Activated CD4-positive, CD25-positive, alpha-beta regulatory T cell treated with anti-CD3 and anti-CD28 coated beads, Interleukin-2, amount 50 U/mL, for 24 hours (primary cell): ENCODE measurements at places on chromosomes 3 and 15.
A peak's percentile ranks its signal among the peaks of the same experiment; 100 is the strongest.

DNA sequence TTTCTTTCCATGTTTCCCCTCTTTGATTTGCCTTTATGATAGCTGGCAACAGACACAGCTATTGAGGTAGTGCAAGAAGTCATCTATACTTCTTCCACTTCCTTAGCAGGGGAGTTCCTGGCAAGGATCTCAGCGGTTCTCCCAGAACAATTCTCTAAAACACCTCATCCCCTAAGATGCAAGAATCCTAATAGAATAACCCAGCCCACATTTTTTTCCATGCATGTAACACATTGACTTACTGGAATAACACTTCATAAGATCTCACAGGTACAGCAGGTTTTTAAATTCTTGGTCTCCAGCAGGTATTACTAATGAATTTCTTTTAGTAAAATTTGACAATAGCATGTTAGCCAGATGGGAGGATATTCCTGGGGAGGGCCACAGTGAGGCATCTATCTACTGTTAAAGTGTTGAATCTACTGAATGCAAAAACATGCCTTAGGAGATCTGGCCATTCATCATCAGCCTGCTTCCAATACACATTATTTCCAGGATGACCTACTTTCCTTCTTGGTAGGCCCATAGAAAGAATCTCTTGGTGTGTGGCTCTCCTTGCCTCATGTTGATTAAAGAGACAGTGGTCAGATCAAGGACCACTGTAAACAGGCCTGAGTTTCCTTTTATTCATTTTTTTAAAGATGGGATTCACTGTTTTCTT lies 78.5 kb downstream of the RAD18 start:
- ATAC-seq = no peak

- ATAC-seq = peak; percentile 17
Observed at GRCh38 chr3:50204804-50205412, at the start of gene SLC38A3. SLC38A3 (plus strand) TSS chr3:50205271; CDS start chr3:50214200, 8,929 bp downstream.

DNA sequence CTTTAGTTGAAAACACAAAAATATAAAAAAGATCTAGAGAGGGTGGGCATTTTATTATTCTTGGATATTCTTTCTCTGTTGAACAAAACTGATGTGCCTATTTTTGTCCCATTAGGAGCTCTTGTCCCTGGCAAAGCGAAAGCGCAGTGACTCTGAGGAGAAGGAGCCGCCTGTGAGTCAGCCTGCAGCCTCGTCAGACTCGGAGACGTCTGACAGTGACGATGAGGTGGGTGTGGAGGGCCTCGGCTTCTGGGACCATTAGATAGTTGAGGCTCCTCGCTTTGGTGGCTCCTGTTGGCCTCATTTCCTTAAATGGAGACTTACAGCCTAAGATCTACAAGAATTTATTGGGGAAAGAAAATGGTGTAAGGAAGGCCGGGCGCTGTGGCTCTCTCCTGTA lies 21.3 kb downstream of the RTF1 start:
- no peak for ATAC-seq

DNA sequence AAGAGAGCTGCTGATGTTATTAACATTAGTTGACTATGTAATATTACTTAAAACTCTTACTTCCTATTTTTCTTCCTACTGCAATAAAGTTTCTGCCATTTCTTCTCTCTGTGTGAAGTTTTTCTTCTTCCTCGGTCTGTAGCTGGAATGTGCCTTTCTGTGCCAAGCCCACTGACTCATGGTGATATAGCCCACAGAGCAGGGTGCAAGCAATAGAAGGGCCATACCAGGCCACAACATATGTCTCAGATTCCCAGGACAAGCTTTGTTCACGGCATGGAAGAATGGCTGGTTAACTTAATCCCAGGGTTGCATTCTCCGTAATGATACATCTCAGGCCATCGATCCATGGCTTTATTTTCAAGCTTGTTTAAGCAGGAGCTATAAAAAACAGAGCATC lies 815.3 kb downstream of the TUSC7 start:
- ATAC-seq = no peak

GRCh38 chr3:56275120-56275519 lies 193.1 kb downstream of the ERC2 start:
- no peak for ATAC-seq

DNA sequence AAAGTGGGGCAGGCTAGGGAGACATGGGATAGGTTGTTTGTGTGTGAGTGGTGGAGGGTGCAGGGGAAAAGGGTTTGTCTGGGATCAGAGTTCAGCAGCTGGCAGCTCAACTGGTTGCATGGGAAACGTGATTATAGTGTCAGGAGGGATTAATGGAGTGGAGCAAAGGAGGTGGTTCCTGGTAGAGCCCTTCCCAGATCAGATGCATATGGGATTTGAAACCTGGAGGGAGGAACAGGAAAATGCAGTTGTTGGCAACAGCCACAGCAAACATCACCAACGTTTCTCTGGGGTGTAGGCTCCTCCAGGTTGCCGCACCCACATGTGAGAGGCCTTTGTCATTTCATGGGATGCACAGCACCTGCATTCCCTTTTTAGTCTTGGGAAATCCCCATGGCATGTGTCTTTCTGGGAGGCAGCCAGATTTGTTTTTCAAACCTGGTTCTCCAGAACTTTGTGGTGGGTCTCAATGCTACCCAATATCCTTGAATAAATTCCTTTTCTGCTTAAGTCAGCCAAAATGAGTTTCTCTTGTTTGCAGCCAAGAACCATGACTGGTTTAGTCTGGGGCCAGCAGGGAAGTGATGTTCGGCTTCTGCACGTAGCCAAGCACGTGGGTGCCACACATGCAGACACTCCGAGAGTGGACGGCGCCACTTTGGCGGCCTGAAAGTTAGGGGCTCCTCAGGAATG lies 61.3 kb downstream of the BDH1 start:
- no peak for ATAC-seq

DNA sequence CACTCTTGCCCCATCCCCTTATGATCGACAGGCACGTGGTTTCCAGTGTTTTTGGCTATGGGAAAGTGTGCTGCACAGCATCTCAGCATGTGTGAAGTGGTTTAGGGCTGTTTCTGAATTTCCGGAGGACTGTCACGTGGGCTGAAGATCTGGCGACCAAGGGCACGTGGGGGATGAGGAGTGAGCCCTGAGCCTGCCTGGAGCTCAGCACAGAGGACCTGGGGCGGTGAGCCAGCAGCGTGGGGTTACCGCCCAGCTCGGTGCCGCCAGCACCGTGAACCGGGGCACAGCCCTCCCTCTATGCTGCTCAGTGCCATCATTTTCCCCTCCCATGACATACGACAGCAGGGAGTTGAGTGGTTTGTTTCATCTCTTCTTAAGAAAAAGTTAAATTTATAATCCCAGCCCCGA lies 150.2 kb downstream of the DNAJB8 start:
- ATAC-seq = peak; percentile 84

GRCh38 chr3:124272605-124273151 lies 280.8 kb upstream of the ROPN1 start:
- ATAC-seq = no peak

DNA sequence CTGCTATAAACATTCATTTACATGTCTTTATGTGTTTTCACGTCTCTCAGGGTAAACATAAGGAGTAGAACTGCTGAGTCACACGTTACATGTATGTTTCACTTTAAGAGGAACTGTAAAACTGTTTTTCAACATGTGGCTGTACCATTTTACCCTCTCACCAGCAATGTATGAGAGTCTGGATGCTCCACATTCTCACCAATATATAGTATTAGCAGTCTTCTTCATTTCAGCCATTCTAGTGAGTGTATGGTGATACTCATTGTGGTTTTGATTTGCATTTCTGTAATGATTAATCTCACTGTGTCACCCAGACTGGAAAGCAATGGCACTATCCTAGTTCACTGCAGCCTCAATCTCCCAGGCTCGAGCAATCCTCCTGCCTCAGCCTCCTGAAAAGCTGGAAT lies 37.1 kb downstream of the PHC3 start:
- peak; percentile 99 for ATAC-seq

DNA sequence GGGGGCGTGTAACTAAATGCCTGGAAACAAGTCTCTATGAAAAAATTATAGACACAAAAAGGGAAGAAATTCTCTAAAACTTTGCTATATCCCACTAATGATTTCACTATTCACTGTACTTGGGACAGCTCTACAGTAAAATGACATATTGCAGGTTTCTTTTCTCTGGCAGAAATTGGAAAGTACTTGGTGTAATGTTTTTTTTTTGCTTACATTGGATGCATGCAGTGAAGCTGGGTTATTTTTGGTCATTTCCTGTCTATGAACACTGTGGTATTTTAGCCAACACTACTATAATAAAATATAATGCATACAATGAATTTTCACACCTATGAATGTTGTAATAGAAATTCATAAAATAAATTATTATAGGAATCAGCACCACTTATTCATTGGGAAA lies 109.7 kb downstream of the LRRC49 start:
- no peak for ATAC-seq

GRCh38 chr3:42654331-42655201 lies 1.1 kb downstream of the ZBTB47 start:
- peak; percentile 44 for ATAC-seq

GRCh38 chr15:101228313-101228712 lies 23.5 kb downstream of the CHSY1 start:
- ATAC-seq = no peak

GRCh38 chr3:4416961-4417360 lies 50.1 kb downstream of the SUMF1 start:
- no peak for ATAC-seq

DNA sequence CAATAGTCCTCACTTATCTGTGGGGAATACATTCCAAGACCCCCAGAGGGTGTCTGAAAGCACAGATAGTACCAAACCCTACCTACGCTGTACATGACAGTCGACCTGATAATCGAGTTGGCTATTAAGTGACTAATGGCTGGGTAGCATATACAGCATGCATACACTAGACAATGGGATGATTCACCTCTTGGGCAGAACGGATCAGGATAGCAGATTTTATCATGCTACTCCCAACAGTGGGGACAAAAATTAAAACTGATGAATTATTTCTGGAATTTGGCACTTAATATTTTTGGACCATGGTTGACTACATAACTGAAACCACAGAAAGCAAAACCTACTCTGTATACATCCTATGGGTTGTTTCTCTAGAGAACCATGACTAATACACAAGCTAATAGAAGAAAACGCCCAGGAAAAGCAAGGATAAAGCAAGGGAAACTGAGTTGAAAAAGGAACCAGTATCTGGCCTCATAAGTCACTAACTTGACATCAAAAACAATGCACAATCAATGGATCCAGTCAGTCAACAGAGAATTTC lies 15.5 kb downstream of the ATG3 start:
- no peak for ATAC-seq
